ENCODE measurements at places on chromosomes 3 and 15.
A peak's percentile ranks its signal among the peaks of the same experiment; 100 is the strongest.

GRCh38 chr3:9204253-9204992, 45.0 kb downstream of the SRGAP3 start:
- no peak for DNase-seq

- no peak for DNase-seq
These were observed 3.7 kb upstream of the CLDN1 start for GRCh38 chr3:190325923-190326322.

DNA sequence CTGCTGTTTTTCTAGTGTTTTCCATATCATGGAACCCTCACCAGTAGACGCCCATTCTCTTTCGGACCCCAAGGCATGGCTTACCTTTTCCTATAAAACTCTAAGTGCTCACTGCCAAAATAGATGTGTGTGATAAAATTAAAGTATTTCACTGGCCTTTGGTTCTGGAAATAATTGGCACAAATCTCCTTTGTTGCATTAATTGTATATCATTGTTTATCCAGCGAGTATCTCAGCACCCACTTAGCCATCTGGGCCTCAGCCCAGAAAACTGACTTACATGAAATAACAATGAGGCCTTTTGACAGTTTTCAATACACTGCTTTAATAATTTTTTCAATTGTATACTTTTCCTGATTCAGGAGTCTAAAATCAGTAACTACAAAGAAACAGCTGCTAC, 105.1 kb downstream of the MECOM start:
- DNase-seq: no peak

DNA sequence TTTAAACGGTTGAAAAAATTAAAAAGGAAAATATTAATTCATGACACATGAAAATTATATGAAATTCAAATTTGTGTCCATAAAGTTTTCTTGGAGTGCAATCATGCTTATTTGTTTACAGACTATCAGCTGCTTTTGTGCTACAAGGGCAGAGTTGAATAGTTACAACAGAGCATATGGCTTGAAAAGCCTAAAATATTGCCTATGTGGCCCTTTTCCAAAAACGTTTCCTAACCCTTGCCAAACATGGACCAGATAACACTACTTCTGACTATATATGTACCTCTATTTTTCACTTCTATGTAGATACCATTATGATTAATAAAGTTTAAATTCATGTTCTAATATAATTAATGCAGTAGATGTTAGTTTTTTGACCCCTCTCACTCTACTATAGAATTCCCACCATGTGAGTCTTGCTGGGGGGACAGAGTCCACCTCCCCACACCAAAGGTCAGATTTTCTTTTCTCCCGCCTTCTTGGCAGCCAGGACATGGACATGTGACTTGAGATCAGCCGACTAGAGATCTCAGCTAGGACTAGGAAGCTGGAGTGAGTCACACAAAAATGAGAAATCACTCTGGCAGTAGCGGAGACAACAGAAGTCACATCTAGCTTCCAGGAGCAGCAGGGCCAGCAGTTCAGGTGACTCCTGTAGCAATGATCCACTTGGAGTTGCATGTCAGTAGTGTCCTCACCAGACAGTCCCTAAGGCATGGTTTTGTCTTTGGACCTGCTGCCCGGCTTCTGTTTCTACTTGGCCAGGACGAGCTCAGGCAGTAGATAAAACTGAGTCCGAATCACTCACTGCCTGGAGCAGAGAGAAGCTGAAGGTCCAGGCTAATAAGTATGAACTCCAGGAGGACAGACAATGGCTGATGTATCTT, 22.4 kb downstream of the CIAO2A start:
- DNase-seq: no peak

DNA sequence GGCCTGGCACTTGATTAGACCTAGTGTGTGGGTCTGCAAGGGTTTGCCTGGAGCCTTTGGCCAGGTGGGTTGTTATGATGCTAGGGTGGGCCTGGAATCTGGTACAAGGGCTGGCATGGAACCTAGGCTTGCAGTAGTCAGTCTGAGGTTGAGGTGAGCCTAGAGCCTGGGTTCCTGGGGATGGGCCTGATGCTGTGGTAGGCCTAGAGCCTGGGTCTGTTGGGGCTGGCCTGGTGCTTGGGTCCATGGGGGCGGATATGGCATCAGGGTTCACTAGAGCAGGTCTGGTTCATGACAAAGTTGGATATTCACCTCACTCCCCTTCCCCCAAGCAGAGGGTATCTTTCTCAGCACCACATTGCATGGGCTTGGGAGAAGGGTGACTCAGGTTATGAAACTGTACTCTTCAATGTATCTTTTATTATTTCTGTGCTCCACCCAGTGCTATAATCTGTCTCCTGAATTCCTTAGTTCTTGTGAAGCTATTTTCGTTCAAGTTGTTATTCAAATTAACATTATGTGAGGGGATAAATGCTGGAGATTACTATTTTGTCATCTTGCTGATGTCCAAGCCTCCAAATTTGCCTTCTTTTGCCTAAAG, 274.4 kb downstream of the NFKBIZ start:
- DNase-seq: no peak

DNA sequence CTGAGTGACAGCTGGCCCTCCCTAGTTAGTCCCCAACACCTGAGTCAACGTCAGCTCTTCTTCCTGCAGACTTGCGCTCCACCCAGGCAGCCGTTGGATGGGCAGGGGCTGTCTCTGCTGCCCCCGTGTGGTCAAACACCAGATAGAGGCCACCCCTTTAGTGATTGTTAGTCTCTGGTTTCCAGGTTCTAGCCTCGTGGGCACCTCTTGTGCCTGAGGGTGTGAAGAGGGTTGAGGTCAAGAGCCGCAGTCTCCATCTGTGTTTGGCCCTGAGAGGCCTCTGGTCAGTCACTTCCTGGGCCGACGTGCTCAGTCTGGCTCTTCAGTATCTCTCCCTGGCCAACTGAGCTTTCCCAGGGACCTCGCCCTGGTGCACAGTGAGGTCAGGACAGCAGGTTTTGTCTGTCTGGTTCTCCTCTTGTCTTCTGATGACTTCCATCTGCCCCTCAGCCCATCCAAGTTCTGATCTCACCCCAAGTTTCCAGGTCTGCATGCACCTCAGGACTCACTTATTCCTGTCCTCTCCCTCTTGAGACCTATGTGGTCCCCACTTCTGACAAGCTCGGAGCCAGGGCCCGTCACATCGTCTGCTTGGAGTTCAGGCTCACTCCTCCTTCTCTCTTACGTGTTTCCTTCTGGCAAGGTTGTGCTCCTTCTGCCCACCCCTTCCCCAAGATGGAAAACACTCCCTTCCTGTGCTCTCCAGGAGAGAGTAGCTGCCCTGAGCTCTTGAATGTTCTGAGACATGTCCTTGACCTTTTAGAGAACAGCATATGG, 20.9 kb downstream of the CD276 start:
- peak; percentile 45 for DNase-seq

GRCh38 chr15:73884159-73884558, 10.8 kb downstream of the TBC1D21 start:
- DNase-seq: no peak

DNA sequence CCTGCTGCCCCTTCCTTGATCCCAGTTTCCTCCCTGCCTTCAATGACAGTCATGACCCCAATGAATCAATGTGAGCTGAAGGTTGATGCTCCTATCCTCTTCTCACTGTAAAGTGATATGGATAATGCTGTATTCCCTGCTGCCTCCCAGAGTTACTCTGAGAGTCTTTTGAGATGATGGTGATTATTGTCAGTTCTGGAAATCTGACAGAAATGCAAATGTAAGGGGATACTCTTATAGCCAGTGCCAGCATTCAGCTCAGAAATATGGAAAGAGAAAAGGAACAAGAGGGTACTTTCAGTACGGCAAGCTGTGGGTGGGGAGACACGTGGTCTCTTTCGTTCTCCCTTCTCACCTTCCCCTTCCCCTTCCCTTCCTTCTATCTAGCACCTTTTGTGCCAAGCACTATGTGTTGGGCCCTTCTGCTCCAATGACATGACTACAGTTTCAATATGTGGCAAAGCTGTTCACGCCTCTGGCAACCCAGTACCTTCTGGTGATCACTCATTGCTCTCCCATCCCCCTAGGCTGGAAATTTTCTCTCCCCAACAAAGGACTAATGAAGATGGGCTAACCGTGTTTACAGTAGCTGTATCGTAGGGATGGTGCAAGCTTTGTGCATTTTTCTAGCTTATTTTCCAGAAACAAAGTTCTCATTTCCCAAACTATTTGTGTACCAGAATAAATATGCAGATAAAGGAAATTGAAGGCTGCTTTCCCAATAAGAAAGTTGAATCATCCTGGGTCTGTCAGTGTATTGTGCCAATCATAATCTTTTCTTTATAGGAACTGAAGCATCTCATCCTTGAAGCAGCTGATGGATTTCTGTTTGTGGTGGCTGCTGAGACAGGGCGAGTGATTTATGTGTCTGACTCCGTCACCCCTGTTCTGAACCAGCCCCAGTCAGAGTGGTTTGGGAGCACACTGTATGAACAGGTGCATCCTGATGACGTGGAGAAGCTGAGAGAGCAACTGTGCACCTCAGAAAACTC, 70.3 kb downstream of the ARNT2 start:
- DNase-seq: no peak

GRCh38 chr15:64884679-64885078, 27.0 kb upstream of the ANKDD1A start:
- DNase-seq: no peak

DNA sequence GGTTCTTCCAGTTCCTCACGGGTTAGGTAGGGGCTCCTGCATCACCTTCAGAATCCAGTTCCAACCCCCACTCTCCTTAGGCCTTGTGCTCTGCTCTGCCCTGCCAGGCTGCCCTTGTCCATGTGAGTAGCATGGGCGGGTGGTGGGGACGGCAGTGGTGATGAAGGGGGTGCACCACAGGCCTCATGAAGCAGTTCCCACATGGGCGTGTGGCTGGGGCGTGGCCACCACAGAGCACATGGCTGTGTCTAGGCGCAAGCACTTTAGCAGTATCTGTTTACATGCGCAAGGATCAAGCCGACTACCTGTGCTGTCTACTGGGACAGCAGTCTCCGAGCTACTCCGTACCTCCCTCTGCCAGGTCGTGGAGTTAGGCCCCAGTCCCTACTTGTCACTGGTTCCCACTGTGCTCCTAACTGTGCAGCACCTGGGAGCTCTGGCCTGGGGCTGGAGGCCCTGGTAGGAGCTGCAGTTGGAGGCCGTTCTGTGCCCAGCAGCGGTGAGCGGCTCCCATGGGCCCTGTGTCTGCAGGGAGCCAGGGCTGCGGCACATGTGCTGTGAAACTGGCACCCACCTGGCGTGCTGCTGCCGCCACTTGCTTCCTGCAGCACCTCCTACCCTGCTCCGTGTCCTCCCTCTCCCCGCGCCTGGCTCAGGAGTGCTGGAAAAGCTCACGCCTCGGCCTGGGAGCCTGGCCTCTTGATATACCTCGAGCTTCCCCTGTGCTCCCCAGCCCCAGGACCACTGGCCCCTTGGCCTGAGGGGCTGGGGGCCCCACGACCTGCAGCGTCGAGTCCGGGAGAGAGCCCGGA, 53.5 kb downstream of the PLXNA1 start:
- no peak for DNase-seq

DNA sequence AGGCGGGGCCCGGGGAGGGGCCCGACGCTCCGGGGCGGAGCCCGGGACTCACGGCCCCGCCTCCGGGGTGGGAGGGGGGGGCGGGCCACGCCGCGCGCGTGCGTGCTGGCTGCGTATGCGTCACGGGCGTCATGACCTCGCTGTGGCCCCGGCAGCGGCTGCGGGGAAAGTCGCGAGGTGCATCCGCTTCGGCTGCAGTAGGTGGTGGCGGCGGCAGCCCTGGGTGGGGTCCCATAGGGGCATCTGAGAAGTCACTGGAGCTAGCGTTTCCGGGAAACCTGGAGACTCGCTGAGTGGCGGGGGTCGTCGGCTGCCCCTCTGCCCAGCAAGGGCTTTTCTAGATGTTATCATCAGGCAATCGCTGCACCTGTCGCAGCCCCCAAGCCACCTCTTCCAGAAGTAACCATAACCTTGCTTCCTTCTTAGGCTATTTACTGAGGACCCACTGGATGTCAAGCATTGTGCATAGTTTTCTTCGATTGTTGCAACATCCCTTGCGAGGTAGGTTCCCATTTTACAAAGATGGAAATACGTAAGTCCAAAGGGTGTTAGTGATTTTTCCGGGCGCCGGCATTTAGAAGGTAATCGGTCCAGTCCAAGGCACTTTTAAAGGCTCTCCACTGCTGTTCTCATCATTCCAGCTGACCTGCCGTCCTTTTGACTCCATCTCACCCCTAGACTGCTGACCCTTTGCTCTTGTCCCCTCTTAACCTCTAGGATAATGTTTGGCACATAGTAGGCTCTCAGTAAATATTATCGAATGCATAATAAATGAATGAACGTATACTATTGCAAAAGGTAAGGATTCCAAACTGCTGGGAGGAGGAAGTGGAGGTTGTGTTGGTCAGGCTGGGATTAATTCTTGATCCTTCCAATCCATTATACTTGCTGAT, at the start of gene GDPGP1:
GDPGP1 (plus strand) TSS at position 114 of the 893 bp plus-strand sequence. CDS start 6,700 bp downstream, outside the sequence.
- no peak for DNase-seq

- no peak for DNase-seq
These were observed 110.8 kb upstream of the RAD18 start for GRCh38 chr3:9074079-9074478.

DNA sequence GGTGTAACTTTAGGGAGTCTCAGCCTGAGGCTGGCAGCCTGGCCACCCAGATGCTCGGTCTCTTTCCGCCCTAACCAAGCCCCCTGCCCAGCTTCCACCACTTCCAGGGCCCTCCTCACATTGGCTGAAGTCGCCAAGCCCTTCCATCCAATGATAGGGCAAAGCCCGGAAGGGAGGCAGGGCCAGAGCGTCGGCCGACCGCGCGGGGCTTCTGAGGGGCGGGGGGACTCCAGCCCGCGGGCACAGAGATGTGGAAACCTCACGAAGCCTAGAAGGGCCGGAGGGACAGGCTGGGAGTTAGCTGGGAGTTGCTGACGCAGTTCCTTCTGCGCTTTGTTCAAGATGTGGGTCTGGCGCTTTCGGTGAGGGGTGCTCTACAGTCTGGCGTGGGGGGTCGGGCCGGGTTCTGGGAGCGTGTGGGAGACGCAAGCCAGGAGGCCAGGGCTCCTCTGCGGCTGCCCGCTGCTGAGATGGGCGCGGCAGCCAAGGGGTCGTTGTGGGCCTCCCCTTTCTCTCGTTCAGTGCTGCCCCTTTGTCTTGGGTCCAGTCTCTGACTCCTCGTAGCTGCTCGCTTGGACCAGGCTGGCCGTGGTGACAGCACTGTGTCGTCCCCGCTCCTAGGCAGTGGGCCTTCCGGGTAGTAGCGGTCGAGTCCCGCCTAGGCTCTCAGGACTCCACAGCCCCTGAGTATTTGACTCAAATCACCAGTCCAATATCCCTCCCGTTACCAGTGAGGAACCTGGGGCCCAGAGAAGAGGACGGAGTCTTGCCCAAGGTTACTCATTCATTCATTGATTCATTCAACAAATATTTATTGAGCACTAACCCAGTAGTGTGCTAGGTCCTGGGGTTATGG, at the start of gene ZNF660:
ZNF660 (plus strand) TSS at position 319 of the 856 bp plus-strand sequence. CDS start 9,230 bp downstream, outside the sequence.
- DNase-seq: no peak

- no peak for DNase-seq
These were observed 26.3 kb downstream of the B3GNT5 start for GRCh38 chr3:183279371-183279770.

GRCh38 chr3:100183608-100184125, 69.4 kb upstream of the FILIP1L start:
- DNase-seq: no peak
